ENCODE measurements at places on chromosomes 12 and 14.

GRCh38 chr14:90275820-90276219, 19.5 kb downstream of the PSMC1 start:
- no peak for DNase-seq

GRCh38 chr12:124747426-124748161, 116.1 kb downstream of the SCARB1 start:
- no peak for DNase-seq

DNA sequence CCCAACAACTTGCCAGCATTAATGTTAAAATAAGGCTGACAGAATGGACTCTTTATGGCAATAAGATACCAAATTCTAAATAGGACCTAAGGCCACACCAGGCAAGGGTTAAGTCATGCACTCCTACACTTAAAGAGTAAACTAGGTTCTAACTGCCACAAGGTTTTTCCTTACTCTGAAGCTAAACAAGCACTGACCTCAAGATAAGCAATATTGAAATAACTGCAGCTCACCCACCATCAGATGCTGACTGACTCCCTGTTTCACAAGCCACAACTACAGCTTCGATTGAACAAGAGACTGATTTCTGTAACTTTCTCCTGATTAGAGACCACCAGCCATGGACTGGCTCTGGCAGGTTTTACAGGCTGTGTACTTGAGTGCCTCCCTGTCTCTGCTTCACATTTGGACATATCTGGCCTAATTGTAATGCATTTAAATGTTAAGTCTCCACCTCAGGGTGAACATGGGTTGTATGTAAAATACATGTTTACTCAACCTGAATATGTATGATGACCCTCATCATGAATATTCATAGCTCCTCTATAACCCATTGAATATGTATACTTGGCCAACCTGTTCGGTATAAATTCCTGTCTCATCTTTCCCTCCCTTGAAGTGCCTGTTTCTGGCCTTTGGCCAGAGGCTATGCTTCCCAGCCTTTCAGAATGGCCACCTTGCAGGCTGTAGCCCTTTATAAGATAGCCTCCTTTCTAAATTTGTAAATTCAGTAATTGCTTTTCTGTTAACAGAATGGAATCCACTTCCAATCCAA, 70.5 kb upstream of the DAAM1 start:
- DNase-seq = no peak

DNA sequence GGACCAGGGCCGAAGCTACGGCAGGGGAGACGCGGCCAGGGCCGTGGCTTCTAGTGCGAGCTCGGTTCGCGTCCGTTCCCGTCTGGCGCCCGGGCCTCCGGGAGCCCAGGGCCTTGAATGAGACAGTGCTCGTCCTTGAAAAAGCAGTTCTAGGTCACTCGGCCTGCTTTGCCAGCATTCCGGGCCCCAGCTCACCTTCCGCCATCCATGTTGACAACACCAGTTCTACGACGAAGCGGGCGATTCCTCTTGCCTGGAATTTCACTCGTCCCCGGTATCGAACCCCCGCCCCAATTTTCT, 4.5 kb downstream of the OR10AD1 start:
- DNase-seq = no peak

GRCh38 chr14:102189874-102190273, 50.2 kb downstream of the WDR20 start:
- no peak for DNase-seq

GRCh38 chr12:126770188-126770587, 1496.8 kb upstream of the TMEM132C start:
- DNase-seq = no peak

GRCh38 chr12:131747276-131748177, 36.6 kb downstream of the SFSWAP start:
- DNase-seq = no peak

GRCh38 chr14:68513838-68514607, 278.8 kb downstream of the ZFP36L1 start:
- no peak for DNase-seq

DNA sequence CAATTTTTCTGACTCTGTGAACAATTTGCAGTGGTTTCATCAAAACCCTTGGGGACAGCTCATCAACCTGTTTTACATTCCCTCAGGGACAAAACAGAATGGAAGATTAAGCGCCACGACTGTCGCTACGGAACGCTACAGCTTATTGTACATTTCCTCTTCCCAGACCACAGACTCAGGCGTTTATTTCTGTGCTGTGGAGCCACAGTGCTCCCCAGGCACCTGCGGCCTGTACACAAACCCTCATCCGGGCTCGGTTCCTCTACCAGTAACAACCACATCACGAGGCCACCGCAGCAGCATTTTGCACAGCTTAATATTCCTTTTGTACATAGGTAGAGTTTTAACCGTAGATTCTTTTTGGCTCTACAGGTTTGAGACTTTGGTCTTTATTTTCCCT, 397.4 kb upstream of the OR4E1 start:
- peak; percentile 36 for DNase-seq

DNA sequence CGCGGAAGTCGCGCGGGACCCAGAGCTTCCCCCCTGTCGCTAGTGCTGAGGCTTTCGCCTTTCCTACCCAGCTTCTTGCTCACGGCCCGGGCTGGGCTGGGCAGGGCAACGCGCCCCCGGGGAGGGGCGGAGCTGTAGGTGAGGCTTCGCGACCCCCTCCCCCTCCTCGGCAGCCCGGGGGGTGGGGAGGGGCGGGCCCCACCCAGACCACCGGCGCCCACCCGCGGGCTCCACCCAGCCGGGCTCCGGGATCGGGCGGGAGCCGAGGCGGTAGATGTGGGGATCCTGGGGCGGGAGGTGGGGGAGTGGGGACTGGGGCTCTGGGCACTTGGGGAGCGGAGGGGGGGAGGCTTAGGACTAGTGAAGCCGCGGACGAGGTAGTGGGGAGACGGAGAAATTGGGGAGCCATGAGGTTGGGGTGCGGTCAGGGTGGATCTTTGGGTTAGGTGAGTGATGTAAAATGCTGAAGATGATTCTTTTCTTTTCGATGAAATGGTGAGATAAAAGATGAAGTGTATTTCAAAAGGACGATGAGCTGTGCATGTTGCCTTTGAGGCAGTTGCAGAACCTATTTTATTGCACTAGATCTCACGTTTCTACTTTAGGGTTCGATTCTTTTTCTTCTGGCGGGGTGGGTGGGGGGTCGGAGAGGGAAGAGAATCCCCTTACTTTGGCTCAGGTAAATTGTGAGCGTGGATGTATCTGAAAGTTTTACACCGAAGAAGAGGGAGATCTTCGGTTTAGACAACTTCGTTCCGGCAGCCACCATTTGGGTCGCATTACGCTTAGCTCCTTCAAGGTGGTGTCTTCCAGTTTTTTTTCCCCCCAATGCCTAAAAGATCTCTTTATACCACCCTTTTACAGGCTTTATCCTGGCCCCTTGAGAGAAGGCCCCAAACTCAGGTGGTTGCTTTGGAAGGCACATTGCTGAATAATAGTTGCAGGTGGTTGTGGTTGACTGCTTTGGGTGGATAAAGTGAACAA, 619 bp downstream of the ERC1 start:
- no peak for DNase-seq

DNA sequence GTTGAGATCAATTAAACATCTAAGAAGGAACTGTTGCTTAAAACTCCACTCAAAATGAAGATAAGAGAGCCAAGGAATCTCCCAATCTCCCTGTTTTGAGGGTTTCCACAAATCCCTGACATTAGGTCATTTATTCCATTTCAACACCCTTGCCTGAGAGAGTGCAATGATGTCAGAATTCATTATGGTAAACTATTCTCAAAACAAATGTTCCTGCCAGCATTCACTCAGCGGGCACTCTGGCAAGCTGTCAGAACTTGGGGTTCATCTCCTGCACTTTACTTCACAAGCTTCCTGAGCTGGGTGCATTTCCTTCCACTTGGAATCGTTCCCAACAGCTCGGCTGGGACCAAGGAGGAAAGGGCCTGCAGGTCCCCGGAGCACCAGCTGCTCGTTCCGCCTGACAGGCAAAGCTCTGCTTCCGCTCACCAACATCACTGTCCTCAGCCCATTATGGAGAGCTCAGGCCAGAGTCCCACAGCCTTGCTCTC, 117.8 kb downstream of the TTC7B start:
- no peak for DNase-seq

DNA sequence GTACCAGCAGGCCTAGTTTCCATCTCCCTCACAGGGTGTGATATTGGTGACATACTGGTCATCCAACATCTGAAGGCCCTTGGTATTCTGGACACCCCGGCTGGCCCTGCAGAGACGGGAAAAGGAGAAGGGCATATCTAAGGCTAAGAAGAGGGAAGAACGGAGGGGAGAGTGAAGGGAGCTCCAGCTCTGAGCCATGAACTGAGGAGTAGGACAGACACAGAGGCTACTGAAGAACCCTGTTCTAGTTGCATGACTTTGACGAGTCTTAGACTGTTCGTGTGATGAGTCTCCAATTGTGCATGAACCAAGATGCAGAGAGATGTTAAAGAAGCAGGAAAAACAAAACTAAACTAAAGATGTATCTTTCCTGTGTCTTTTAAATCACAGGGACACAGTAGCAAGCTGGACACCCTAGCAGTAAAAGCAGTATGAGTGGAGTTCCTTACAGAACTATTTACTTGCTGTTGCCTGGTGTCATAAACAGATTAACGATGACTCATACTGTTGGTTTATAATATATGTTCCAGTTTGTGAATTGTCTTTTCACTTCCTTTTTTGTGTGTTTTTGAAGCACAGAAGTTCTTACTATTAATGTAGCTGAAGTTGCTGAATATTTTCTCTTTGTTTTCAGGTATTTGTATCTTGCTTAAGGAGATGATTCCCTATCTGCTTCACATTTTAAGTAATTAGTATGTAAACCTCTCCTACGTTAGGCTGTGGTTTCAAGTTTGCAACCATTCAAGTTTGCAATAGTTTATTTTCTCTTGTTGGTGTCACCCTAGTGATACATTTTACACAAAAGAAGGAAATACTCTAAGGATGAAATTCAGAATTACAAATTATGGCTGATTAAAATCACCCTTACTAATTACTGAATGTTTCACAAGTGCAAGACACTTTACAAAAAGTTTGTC, 15.7 kb downstream of the FAR2 start:
- no peak for DNase-seq

GRCh38 chr14:50860478-50861086, 11.3 kb upstream of the ABHD12B start:
- peak; percentile 86 for DNase-seq

DNA sequence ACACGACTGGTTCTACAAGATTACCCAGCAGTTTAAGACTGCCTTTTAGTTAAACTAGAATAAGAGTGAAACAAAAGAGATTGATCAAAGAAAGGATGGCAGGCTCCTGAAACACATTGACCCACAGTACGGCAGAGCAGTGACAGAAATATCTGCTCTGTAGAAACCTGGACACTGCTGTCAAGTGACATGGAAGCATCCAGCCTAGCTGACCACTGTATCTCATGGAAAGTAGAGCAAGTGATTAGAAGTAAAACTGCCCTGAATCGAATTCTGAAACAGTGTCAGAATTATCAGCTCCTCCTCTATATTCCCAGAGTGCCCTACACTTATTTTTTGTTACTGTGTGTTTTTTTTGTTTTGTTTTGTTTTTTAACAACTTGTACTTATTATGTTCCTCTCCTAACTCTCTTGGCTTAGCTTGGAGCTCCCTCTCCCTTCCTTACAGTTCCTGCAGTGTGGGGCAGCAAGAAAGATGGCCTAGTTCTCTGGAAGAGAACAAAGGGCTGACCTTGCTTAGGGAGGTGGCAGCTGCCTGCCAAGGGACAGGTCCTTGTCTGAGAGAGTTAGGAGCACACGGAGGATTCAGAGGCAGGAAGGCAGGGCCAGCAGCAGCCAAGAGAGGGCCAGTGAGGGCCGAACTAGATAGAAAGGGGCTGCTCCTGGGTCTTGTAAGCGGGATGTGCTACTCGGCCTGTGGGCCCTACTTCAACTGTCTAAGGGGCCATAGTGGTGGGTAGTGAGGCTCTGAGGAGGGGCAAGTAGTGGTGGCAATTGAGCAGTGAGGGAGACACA, 97.2 kb downstream of the PTPRR start:
- no peak for DNase-seq

- no peak for DNase-seq
Observed at GRCh38 chr12:12582193-12582881, 19.7 kb upstream of the DUSP16 start.

- DNase-seq = no peak
Observed at GRCh38 chr14:101506211-101506925, 54.9 kb upstream of the DIO3 start.

DNA sequence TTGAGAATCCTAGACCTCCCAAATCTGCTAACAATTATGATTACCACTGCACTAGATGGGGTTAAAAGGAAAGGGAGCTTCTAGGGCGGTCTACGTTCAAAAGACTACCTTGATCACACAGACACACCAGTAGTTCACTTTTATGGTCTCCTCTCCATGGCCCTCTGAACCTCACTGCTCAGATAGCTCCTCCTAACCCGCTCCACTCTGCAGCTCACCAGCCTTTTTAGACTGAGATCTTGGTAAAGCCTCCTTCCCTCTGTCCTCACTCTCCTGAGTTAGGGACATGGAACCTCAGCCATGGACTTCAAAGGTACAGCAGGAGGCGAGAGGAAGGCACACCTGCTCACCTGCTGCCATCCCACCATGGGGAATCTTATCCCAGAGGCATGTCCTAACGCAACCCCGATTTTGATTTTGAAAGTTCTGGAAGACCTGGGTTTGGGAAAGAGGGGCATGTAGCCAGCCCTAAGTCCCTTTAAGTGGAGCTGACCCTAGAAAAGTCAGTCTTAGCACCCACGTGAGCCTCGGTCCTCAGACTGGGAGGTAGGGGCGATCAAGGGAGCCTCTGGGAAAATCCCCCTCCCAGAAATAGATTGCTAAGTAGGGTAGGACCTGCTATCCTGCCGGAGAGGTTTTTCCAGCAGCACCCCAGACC, 1.3 kb downstream of the ZNF219 start:
- no peak for DNase-seq

DNA sequence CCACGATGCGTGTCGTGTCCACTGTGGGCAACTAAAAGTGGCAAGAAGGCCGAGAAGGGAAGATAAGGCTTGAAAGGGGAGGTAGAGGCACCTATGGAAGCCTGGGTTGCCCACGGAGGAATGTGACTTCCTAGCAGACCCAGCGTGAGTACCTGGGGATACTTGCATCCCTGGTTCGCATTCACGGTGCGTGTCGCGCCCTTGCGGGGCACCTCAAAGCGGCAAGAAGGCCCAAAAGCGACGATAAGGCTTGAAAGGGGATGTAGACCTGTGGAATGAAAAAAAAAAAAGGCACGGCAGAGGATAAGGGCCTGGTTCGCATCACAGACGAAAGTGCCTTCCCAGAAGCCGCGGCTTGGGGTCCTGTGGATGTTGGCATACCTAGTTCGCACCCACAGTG, 282.9 kb downstream of the ALG10 start:
- DNase-seq = no peak

DNA sequence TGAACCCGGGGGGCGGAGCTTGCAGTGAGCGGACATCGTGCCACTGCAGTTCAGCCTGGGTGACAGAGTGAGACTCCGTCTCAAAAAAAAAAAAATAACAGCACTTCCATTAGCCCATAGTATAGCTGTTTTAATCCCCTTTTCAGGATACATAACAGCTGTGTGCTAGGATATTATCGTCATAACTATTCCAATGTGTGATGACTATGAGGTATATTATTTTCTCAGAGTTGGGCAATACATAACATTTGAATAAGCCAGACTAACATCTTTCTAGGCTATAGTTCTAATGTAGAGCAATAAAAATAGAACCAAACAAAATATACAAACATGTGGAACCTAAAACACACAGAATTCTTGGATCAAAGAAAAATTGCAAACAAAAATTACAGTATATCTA, 57.1 kb downstream of the MARK3 start:
- DNase-seq = no peak
